ENCODE measurements at places on chromosomes 1 and 21. TPM values are rescaled to one million over a fixed set of nuclear protein-coding genes. Genes with fewer than 3 reads are reported as not detected.

GRCh38 chr1:182484531-182485257 lies 34.7 kb downstream of the RGSL1 start:
- H3K36me3 ChIP-seq = no peaks in the 10 kb centered on the region
- no peaks in the 10 kb centered on the region for H3K4me1 ChIP-seq
- no peak for DNase-seq
- no peak overlapping the region for H3K4me3 ChIP-seq
- H3K27ac ChIP-seq = no peak overlapping the region
- H3K27me3 ChIP-seq = no peaks in the 10 kb centered on the region

- H3K4me3 ChIP-seq = no peak overlapping the region
- no peak for DNase-seq
- peaks cover 7% of the 10 kb centered on the region for H3K36me3 ChIP-seq
- H3K27me3 ChIP-seq = no peaks in the 10 kb centered on the region
- no peaks in the 10 kb centered on the region for H3K4me1 ChIP-seq
- H3K27ac ChIP-seq = no peak overlapping the region
Observed at GRCh38 chr1:41135196-41135947, 106.7 kb downstream of the SCMH1 start.

GRCh38 chr1:3879099-3879498 lies 21.0 kb downstream of the C1orf174 start:
- no peak for DNase-seq
- H3K27ac ChIP-seq = no peak overlapping the region
- no peaks in the 10 kb centered on the region for H3K27me3 ChIP-seq
- H3K4me3 ChIP-seq = no peak overlapping the region
- H3K4me1 ChIP-seq = 0 out of 2 replicates have a peak, but pooled peaks cover 6% of the 10 kb centered on the region

The PNRC2 gene
- total RNA-seq = 159 TPM

The HCRTR1 gene
- not detected for total RNA-seq

All from HepG2 (cell line).